Mesendoderm (in vitro differentiated cells): ENCODE measurements at places on chromosomes 7 and 10.
A peak's percentile ranks its signal among the peaks of the same experiment; 100 is the strongest.

- no peaks in the 10 kb centered on the region for H3K27me3 ChIP-seq
- H3K4me3 ChIP-seq: no peak overlapping the region
- H3K4me1 ChIP-seq: no peaks in the 10 kb centered on the region
- H3K36me3 ChIP-seq: peaks cover 11% of the 10 kb centered on the region
- no peak for DNase-seq
- H3K27ac ChIP-seq: no peak overlapping the region
Observed at GRCh38 chr10:119679480-119679829, 28.3 kb downstream of the BAG3 start.

DNA sequence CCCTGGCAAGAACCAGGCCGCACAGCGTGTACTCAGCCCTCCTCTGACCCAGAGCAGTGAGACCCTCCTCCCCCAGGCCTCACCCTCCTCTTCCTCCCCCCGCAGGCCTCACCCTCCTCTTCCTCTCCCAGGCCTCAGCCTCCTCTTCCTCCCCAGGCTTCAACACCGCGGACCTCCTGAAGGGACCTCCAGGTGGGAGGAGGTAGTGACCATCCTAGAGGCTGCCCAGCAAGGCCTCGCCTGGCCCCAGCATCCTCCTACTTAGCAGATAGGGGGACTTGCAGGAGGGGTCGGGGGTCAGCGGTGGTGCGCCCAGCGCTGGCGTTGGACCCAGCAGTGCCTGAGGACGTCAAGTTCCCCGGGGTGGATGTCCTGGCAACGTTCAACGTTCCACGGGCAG lies 270.8 kb downstream of the ELFN1 start:
- DNase-seq: no peak
- peaks cover 3% of the 10 kb centered on the region for H3K4me1 ChIP-seq
- no peaks in the 10 kb centered on the region for H3K27me3 ChIP-seq
- no peaks in the 10 kb centered on the region for H3K36me3 ChIP-seq

- H3K4me1 ChIP-seq: peaks cover 3% of the 10 kb centered on the region
- H3K4me3 ChIP-seq: no peak overlapping the region
- no peaks in the 10 kb centered on the region for H3K27me3 ChIP-seq
- no peak overlapping the region for H3K27ac ChIP-seq
Observed at GRCh38 chr7:51467384-51468017, 150.9 kb upstream of the COBL start.

- H3K4me3 ChIP-seq: peak overlapping the region; percentile 16
- H3K36me3 ChIP-seq: no peaks in the 10 kb centered on the region
Observed at GRCh38 chr7:155490697-155491628, 33.0 kb downstream of the EN2 start.

- H3K4me3 ChIP-seq: no peak overlapping the region
- H3K36me3 ChIP-seq: no peaks in the 10 kb centered on the region
- H3K4me1 ChIP-seq: peaks cover 15% of the 10 kb centered on the region
- H3K27ac ChIP-seq: no peak overlapping the region
Observed at GRCh38 chr7:91043186-91043585, 221.0 kb upstream of the FZD1 start.

- no peaks in the 10 kb centered on the region for H3K27me3 ChIP-seq
- H3K27ac ChIP-seq: no peak overlapping the region
- no peaks in the 10 kb centered on the region for H3K4me1 ChIP-seq
- DNase-seq: no peak
Observed at GRCh38 chr10:21423850-21424249, 101.6 kb downstream of the SKIDA1 start.

- no peak for DNase-seq
- no peaks in the 10 kb centered on the region for H3K27me3 ChIP-seq
- no peaks in the 10 kb centered on the region for H3K36me3 ChIP-seq
- H3K4me3 ChIP-seq: no peak overlapping the region
- H3K27ac ChIP-seq: no peak overlapping the region
- H3K4me1 ChIP-seq: no peaks in the 10 kb centered on the region
Observed at GRCh38 chr10:106053061-106053460, 1111.4 kb downstream of the SORCS1 start.

- H3K27ac ChIP-seq: no peak overlapping the region
- no peaks in the 10 kb centered on the region for H3K36me3 ChIP-seq
- DNase-seq: no peak
- no peak overlapping the region for H3K4me3 ChIP-seq
- H3K4me1 ChIP-seq: no peaks in the 10 kb centered on the region
Observed at GRCh38 chr10:116608686-116609594, 11.8 kb upstream of the PNLIPRP2 start.

DNA sequence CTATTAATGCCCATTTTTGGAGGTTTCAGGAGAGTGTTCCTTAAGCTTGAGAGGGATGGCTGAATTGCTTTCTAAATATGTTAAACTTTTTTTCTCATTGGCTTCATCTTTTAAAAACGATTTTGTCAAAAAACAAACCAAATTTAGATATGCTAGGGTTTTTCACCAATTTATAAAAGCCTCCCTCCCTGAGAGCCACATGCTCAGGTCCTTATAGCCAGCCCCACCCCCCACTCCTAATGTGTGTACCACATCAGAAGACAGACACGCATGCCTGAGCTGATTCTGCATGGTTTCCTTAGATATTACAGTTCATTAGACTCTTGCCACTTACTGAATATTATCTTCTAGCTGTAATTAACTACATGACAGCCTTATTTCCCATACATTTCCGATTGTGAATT lies 2.0 kb downstream of the CUL1 start:
- H3K4me1 ChIP-seq: peaks cover 9% of the 10 kb centered on the region
- H3K27ac ChIP-seq: no peak overlapping the region

GRCh38 chr10:35696392-35697287 lies 54.5 kb upstream of the FZD8 start:
- peak; percentile 47 for DNase-seq
- H3K4me3 ChIP-seq: no peak overlapping the region
- H3K27ac ChIP-seq: no peak overlapping the region
- peaks cover 5% of the 10 kb centered on the region for H3K4me1 ChIP-seq

GRCh38 chr7:22932896-22933295 lies 81.0 kb downstream of the HYCC1 start:
- no peak overlapping the region for H3K4me3 ChIP-seq
- no peak overlapping the region for H3K27ac ChIP-seq
- H3K4me1 ChIP-seq: peaks cover 6% of the 10 kb centered on the region
- H3K36me3 ChIP-seq: no peaks in the 10 kb centered on the region
- DNase-seq: no peak

GRCh38 chr10:1424648-1425047 lies 312.7 kb downstream of the ADARB2 start:
- H3K36me3 ChIP-seq: no peaks in the 10 kb centered on the region
- no peaks in the 10 kb centered on the region for H3K4me1 ChIP-seq
- H3K4me3 ChIP-seq: no peak overlapping the region
- H3K27ac ChIP-seq: no peak overlapping the region
- DNase-seq: no peak

- H3K27ac ChIP-seq: no peak overlapping the region
- H3K27me3 ChIP-seq: no peaks in the 10 kb centered on the region
- no peak for DNase-seq
Observed at GRCh38 chr7:67432536-67433234, 436.1 kb downstream of the TYW1 start.

DNA sequence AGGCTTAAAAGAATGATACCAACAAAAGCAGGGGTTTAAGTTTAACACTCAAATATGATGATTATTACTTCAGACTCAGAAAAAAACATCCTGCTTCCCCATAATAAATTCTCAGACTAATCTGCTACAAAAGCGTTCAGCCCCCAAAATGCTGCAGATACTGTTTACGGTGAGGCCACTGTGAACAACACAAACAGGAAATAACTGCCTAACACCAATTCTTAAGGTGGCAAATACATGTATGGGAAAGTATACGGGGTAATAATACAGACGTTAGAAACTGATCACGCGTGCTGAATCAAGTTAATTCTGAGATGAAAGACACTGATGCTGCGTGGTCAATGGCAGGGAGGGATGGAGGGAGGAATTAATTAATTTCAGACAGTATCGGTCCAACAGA lies 62.0 kb upstream of the RHEB start:
- H3K27me3 ChIP-seq: no peaks in the 10 kb centered on the region
- no peak for DNase-seq
- no peaks in the 10 kb centered on the region for H3K36me3 ChIP-seq

GRCh38 chr10:131822013-131822691 lies 78.7 kb upstream of the PPP2R2D start:
- DNase-seq: no peak
- no peaks in the 10 kb centered on the region for H3K36me3 ChIP-seq
- H3K27ac ChIP-seq: no peak overlapping the region
- peaks cover 3% of the 10 kb centered on the region for H3K4me1 ChIP-seq
- no peaks in the 10 kb centered on the region for H3K27me3 ChIP-seq
- H3K4me3 ChIP-seq: no peak overlapping the region

GRCh38 chr10:119620241-119621077 lies 23.7 kb upstream of the TIAL1 start:
- no peaks in the 10 kb centered on the region for H3K27me3 ChIP-seq
- no peaks in the 10 kb centered on the region for H3K4me1 ChIP-seq
- no peak overlapping the region for H3K4me3 ChIP-seq
- peak; percentile 51 for DNase-seq

DNA sequence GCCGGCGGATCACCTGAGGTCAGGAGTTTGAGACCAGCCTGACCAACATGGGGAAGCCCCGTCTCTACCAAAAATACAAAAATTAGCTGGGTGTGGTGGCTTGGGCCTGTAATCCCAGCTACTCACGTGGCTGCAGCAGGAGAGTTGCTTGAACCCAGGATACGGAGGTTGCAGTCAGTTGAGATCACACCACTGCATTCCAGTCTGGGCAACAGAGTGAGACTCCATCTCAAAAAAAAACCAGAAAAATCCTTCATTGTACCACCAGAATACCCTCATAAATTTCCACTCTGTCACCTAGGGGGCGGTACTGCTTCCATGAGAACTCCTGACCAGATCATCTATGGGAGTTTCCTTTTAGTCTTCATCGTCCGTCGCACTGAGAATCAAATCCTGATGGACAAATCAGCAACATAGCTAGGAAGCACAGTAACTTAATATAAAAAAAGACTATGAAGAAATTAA lies 225.8 kb upstream of the KLF14 start:
- no peaks in the 10 kb centered on the region for H3K27me3 ChIP-seq
- H3K4me3 ChIP-seq: no peak overlapping the region
- H3K36me3 ChIP-seq: no peaks in the 10 kb centered on the region
- peak; percentile 25 for DNase-seq

GRCh38 chr10:48744587-48744986 lies 59.9 kb downstream of the WDFY4 start:
- no peak for DNase-seq
- H3K4me1 ChIP-seq: no peaks in the 10 kb centered on the region
- H3K36me3 ChIP-seq: no peaks in the 10 kb centered on the region
- H3K27me3 ChIP-seq: no peaks in the 10 kb centered on the region
- H3K27ac ChIP-seq: no peak overlapping the region

DNA sequence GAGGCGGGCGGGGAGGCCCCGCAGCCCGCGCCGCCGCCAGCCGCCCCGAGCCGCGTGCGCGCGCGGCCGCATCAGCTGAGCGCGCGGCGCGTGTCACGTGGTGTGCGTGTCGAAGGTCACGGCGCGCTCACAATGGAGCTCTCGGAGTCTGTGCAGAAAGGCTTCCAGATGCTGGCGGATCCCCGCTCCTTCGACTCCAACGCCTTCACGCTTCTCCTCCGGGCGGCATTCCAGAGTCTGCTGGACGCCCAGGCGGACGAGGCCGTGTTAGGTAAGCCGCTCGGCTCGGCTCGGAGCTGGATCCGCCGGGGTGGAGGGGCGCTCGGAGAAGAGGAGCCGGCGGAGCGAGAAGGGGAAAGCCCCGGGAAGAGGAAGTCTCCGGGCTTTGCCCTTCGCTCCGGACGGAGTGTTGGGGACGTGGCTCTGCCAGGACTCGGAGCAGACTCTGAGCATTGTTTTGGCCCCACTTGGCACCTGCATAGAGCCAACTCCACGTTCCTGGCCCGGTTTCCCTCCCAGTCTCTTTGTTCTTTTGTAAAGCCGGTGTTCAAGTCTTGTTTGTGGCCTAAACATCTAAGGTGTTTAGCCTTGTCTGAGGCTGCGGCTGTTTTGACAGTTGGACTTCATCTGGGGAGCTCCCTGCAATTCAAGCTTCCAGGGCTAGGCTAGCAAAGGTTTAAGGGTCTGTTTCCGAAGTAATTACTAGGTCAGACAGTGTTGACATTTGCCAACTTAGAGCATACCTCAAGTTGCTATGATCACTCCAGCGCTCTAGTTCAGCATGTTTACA lies at the start of gene COMMD3:
TSS of gene COMMD3 (plus strand) at position 103 of the 790 bp plus-strand sequence. CDS start at position 133, 30 bp downstream.
- DNase-seq: peak; percentile 90
- peak within 1 kb of the TSS; percentile 78 for H3K4me3 ChIP-seq
- H3K27ac ChIP-seq: no peak within 1 kb of the TSS
- H3K36me3 ChIP-seq: no peaks in the 10 kb centered on the region
- H3K4me1 ChIP-seq: no peaks in the 10 kb centered on the region

GRCh38 chr10:14439451-14440259 lies 108.9 kb upstream of the FRMD4A start:
- H3K4me3 ChIP-seq: no peak overlapping the region
- no peak overlapping the region for H3K27ac ChIP-seq
- no peaks in the 10 kb centered on the region for H3K4me1 ChIP-seq
- no peaks in the 10 kb centered on the region for H3K36me3 ChIP-seq
- no peak for DNase-seq

- no peak overlapping the region for H3K4me3 ChIP-seq
- DNase-seq: peak; percentile 25
- no peaks in the 10 kb centered on the region for H3K36me3 ChIP-seq
- H3K27me3 ChIP-seq: no peaks in the 10 kb centered on the region
Observed at GRCh38 chr7:117645481-117646165, 165.8 kb downstream of the CFTR start.

GRCh38 chr7:45594745-45595535 lies 20.8 kb downstream of the ADCY1 start:
- H3K27me3 ChIP-seq: no peaks in the 10 kb centered on the region
- H3K27ac ChIP-seq: no peak overlapping the region
- no peaks in the 10 kb centered on the region for H3K36me3 ChIP-seq
- H3K4me3 ChIP-seq: no peak overlapping the region
- DNase-seq: no peak
- no peaks in the 10 kb centered on the region for H3K4me1 ChIP-seq

DNA sequence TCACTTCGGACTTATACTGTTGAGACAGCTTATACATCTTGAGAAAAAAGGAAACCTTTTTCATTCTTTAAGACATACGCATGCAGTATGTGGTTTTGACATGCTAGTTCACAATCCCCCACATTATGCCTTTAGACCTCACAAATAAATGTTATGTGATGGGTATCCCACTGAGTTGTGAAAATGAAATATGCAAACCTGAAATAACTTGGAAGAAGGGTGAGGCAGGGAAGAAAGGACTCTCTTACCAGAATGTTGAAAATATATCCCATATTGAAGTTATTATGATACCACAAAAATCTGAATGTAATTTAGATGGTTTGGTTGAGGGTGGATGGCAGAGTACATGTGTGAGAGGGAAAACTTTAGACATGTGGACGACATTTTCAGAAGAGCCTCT lies 379.8 kb downstream of the BBS9 start:
- no peak overlapping the region for H3K27ac ChIP-seq
- no peak overlapping the region for H3K4me3 ChIP-seq
- no peaks in the 10 kb centered on the region for H3K36me3 ChIP-seq
- H3K4me1 ChIP-seq: no peaks in the 10 kb centered on the region
- no peak for DNase-seq

DNA sequence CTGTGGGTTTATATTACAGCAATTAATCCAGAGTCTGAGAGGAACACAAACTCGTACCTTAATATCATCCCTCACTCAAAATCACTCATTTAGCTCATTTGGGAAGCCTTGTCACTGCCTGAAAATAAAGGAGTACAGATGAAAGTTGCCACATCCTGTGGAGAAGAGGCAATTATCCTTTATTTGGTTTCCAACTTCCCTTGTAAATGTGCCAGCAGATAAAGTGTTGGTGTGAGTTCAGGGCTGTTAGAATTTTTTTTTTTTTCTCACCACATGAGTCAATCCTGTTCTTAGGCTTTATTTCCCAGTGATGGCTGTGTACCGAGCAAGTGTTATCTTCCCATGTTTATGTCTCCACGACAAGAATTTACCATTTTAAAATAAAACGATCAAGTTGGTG lies 99.0 kb upstream of the SMIM30 start:
- DNase-seq: peak; percentile 67
- no peaks in the 10 kb centered on the region for H3K4me1 ChIP-seq
- no peak overlapping the region for H3K4me3 ChIP-seq
- no peaks in the 10 kb centered on the region for H3K36me3 ChIP-seq
- H3K27ac ChIP-seq: no peak overlapping the region
